Activated T-cell treated with anti-CD3 and anti-CD28 coated beads, Interleukin-2, amount 50 U/mL, for 72 hours (primary cell): ENCODE measurements at places on chromosomes 4 and X.

DNA sequence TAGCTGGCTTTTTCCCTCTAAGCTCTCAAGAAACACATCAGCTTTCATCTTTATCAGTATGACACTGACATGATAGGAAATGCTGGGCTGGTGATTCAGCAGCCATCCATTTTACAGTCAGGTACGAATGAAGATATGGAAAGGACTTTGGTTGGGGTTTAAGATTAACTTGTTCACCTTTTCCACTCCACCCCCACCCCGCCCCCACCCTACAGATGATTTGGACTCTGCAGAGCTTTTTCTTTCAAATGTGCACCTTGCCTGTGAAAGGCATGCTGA lies 132.6 kb downstream of the AKAP4 start:
- DNase-seq = no peak

DNA sequence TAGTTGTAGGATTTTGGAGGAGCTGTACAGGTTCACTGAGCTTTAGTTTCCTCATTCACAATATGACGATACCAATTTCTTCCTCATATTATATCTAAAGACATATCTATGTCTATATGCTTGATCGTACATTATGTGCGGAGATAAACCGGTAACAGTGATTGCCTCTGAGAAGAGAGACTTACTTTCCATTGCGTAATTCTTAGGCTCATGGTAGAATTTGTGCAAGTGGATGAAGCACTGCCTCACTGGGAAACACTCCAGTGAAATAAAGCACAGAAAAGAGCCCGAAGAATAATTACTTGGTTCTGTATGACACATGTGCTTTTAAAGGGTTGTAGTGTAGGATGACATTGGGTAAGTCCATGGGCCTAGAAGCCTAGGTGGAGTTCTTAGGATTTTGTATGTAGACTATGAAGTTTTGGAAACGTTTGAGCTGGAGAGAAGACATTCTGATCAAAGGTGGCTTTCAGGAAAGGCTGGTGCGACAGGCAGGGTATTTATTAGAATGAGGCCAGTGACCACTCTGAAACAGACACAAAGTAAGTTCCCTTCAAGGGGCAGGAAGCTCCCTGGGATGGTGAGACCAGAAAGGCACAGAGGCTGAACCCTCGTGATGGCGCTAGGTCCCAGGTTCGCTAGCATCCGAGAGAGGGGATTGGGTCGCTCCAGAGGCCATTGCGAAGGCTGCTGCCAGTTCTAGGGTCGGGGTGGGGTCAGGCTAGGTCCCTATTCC lies 649 bp upstream of the VBP1 start:
- DNase-seq = no peak

DNA sequence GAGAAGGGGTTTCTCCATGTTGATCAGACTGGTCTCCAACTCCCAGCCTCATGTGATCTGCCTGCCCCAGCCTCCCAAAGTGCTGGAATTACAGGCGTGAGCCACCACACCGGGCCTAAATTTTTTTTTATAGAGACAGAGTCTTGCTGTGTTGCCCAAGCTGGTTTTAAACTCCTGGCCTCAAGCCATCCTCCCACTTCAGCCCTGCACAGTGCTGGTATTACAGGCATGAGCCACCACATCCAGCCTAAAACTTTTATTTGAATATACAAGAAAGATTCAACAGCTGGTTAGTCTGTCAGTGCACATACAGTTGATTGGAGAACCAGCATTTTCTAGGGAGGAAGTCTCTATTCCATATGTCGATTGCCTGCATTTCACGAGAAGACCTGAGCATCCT lies 91.2 kb downstream of the LRP2BP start:
- DNase-seq = no peak

DNA sequence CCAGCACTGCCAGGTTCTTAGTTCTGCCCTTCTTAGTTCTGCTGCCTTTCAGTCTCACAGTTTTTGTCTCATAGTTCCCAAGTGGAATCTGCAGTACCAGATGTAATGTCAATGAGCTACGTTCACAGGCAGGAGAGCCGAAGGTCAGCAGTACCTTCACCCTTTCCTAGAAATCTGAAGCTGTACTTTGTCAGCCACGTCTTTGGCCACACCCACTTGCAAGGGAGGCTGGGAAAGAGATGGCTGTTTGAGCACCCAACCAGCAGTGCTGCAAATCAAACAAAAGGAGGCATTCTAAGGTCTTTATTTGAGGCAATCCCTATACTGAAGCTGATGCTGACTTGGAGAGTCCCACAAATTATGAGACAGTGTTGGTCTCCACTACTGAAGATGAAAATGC lies 199.1 kb upstream of the NPY2R start:
- no peak for DNase-seq
